ENCODE measurements at places on chromosomes 12 and 14.

DNA sequence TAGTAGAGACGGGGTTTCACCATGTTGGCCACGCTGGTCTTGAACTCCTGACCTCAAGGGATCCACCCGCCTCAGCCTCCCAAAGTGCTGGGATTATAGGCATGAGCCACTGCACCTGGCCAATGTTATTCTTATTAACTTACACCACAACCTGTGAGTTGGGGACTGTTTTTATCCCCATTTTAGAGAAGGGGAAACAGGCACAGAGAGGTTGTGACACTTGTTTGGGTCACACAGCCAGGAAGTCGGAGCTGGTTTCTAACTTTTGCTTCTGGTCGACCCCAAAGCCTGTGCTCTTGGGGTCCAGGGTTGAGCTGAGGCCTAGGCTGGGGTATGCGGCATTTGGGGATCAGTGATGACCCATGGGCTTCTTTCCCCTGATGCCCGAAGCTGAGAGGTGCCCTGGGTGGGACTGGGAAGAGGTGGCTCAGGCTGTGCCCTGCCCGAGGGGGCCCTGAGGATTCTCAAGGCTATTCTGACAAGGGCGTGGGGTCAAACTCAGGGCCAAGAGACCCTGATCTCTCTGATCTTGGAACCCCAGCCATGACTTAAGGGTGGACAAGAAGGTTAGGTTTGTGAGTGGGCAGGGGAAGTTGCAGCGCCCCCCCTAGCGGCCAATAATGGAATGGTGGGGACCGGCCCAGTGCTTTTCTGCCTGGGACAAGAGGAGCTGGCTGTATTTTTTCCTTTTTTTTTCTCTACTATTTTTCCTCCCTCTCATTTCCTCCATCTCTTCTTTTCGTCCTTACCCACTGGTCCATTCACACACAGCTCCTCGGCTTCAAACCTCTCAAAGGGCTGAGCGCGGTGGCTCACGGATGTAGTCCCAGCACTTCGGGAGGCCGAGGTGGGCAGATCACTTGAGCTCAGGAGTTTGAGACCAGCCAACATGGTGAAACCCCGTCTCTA is 3.0 kb downstream of the SDSL start:
- DNase-seq: peak; percentile 51

DNA sequence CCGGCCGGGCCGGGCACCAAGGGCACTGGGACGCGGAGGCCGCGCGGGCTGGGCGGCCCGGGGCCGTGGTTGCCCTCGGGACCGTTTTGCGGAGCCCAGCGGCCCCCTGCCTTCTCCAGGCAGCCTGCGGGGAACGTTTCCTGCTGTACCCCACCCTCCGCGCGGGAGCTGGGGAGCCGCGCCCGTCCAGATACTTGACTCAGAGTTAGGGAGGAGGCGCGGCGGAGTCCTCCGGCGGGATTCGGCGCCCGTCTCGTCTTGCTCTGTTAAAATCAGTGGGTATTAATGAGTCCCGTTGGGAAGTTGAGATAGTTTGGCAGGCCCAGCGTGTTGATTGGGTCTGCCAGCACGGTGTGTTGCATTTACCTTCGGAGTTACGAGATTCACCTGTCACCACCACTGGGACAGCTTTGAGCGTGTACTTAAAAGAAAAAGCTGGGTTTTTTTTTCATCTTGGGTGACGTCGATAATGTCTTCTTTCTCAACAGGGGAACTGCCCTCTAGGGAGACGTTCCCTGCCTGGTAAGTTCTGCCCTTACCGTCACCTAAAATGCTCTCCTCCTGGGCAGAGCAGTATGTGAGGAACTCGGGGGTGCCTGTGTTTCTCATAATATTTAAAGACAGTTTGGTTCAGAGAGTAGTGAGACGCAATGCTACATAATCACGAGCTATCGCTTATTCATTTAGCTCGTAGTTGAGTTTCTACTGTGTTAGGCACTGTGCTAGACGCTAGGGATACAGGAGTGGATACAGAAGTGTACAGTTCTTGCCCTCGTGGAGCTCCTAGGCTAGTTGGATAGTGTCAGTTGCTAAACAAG is 596 bp downstream of the DLST start:
- peak; percentile 43 for DNase-seq

- no peak for DNase-seq
Observed at GRCh38 chr12:24036438-24037216, 87.2 kb upstream of the SOX5 start.

DNA sequence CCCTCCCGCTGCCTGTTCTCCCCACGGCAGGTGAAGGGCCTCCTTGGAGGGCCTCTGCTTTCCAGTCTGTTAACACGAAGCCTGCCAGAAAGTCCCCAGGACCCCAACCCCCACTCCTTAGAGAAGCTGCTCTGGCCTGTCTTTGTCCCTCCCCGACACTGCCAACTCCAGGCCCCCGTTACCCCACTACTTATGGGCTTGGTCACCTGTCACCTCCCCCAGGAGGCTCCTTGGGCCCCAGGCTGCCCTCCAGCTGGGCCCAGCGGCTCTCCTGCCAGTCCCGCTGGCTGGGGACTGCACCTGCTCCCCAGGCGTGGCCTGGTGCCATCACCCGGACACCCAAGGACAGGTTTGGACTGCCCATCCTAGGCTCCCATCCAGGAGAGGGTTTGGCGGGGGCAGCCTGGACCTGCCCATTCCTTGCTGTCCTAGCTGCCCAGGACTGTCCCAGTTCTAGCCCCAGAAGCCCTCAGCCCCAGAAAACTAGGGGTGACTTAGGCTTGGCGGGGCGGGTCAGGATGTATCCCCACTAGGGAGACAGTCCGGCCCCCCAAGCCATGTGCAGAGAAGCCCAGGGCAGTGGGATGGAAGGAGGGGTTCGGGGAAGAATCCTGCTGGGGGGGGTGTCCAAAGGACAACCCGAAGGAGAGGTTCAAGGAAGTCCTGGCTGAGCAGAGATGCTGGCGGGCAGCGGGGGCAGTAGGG is 155.7 kb upstream of the C14orf180 start:
- DNase-seq: no peak

GRCh38 chr12:123238330-123238682 is 5.1 kb downstream of the MTRFR start:
- DNase-seq: no peak

DNA sequence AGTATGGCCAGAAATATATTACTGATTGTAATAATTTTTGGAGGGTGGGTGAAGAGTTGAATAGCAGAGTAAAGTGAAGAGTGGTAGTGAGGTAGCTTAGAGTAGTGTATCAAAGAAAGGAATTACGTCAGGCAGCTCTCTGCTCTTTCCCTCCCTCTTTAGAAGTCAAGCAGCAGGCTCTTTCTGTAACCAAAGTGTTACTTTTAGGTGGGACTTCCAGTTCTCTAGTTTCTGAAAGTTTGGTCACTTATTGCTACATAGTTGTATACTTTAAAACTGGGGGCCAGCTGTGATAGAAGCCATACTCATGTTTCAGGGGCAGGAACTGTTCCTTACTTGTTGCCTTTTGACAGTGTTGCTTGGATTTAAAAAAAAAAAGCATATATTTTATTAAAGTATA is 30.6 kb downstream of the ATF7IP start:
- no peak for DNase-seq

GRCh38 chr12:31324116-31324844 is 1.7 kb downstream of the SINHCAF start:
- DNase-seq: peak; percentile 63

GRCh38 chr12:107331912-107332311 is 238.6 kb upstream of the CRY1 start:
- DNase-seq: no peak

GRCh38 chr12:109464642-109465351 is 12.3 kb downstream of the KCTD10 start:
- no peak for DNase-seq

DNA sequence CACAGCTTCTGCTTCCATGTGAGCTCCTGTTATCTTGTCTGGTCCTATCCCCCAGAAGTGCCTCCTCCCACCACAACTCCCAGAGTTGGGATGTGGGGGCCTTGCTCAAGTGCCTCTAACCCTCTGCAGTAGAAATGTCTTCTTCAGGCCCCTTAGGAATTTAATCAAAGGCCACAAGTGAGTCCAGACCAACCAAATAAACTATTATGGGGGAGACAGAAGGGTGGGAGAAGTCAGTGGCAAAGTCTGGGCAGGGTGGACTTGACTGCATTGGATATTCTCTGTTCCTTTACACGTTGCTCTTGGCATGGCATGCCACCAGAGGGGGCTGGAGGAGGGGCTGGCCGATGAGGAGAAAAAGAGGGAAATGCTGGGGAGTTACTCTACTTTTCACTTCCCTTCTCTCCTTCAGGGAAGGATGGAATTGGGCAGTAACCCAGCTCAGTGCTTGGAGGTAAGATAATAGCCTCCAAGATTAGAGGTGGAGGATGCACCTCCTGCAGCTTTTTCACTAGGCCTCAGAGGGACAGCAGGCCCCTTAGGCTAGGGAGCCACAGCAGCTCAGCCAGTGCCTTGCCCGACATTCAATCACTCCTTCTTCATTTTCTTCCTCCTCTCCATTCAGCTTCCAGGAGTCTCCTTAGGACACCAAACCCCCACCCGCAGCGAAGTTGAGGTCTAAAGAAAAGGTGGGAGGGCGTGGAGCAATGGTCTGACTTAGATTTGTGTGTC is 1.2 kb upstream of the AP1G2 start:
- DNase-seq: no peak

DNA sequence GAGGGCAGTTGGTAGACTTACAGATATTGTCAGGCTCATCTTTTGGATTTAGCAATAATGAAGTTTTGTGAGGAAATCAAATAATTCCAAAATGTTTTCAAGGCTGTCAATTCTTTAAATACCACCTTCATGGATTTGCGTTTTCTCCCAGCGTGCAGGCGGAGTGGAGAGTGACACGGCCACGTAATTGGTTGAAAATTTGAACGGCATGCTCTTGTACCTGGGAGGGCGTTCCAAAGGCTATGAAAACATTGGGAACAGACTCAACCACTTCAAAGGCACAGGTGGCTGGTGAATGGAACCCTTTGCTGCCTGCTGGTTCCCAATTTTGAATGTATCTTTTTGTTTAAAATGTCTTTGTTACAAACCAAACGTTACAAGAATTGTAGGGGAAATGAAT is 12.4 kb downstream of the SMIM41 start:
- DNase-seq: no peak

DNA sequence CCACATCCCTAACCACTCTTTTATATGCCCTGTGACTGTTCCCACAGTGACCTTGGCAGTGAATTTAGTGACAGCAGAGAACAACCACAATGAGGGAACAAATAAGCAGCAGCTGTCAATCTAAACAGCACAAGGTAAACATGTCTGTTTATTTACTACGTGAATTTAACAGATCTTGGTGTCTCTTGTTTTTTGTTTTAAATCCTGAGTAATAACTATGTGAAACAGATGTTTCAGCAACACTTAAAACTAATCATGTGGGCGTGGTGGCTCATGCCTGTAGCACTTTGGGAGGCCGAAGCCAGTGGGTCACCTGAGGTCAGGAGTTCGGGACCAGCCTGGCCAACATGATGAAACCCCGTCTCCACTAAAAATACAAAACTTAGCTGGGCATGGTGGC is 17.0 kb upstream of the CFAP54 start:
- DNase-seq: no peak

DNA sequence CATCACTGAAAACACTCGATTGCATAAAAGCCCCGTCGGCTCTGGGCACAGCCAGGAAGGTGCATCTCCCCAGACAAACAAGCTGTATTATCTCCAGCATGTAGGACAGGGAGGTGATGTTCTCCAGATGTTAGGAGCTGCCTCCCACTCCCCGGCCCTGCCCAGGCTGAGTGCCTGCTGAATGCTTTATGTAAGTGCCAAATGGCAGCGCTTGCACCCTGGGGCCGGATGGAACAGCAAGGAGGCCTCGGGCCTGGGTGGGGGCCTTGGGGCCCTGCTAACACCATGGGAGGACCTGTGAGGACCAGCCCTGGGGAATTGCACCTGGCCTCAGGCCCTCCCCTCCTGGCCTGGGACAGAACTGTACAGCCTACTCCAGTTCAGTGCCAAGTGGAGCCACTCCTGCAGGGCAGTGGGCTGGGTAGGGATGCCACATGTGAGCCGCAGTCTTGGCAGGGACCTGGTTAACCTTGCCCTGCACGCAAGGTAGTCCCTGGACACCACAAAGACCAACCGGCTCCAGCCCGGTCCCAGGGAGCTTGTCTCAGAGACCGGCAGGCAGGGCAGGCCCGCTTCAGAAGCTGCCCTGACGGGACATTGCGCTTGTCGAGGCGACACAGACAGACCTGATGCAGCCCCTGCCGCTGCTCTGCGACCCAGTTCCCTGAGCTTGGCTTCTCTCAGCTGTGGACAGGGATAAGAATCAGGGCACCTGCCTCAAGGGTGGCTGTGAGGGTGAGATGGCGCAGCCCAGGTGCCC is 35.3 kb upstream of the PPP1R13B start:
- no peak for DNase-seq

DNA sequence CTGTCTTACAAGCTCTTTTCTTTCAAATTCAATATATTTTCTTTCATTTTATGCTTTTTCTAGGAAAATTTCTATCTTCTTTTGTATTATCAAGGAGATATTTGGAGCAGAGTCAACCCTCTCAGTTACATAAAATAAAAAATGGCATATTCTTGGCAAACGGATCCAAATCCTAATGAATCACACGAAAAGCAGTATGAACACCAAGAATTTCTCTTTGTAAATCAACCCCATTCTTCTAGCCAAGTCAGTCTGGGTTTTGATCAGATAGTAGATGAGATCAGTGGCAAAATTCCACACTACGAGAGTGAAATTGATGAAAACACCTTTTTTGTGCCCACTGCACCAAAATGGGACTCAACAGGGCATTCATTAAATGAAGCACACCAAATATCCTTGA is 20.6 kb downstream of the PIK3C2G start:
- DNase-seq: no peak

- DNase-seq: no peak
Observed at GRCh38 chr14:94021001-94021400, 5.1 kb upstream of the OTUB2 start.

- DNase-seq: no peak
Observed at GRCh38 chr14:79186523-79186922, 1016.4 kb downstream of the NRXN3 start.

GRCh38 chr14:89469210-89470198 is 52.5 kb upstream of the FOXN3 start:
- no peak for DNase-seq

DNA sequence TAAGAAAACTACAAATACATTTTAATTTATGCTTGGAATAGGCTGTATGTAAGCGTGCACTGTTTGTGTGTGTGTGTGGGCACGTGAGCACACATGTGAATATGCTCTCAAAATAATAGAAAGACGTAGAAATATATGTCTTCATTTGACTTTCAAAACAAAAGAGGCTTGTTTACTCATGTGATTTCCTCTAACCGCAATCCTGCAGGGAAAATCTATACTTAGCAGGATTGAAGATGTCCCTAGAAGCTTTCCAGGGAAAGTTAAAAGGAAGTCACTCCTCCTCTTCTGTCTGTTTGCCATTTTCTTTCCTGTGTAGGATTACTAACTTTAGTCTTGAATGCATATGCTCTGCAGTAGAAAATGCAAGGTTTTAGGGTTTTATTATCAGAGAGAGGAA is 404.7 kb downstream of the MDGA2 start:
- no peak for DNase-seq

DNA sequence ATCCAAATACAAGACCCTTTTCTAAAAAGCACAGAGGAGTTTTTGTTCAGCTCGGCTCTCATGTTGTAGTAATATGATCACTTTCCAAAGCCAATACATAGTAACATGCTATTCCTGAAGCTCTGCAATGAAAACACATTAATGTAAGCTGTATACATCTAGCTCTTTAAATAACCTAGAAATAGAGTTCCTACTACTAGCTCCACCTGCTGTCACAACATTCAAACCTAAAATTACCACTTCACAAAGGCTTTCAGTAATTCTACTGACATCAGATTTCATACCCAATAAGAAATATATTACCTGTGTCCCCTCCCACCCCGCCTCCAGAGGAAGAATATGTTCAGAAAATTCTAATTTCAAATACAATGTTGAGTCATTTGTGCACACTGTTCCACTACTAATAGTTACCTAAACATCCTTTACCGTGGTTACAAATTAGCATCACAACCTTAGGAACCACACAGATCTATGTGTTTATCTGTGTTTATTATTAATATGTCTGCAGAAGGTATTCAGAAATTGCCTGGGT is 17.8 kb downstream of the EFCAB11 start:
- DNase-seq: no peak
